Right kidney (tissue), 9 donors: ENCODE measurements at places on chromosomes 5 and 9.

DNA sequence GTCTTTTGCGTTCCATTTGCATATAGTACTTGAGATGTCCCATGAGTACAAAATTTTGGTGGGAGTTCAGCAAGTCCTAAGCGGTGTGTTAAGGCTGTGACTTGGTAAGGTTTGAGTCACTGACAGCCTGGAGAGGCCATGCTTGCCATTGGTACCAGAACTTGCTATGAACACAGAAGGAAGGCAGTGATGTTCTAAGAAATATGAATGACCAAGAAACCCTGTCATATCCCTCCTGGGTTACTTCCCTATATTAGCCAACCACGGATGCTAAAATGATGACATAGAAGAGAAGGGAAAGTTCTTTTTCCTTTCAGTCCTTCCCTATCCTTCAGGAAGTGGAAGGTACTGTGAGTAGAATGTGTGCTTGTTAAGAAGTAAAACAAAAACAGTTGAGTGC lies 136.7 kb downstream of the GCNT1 start:
- DNase-seq, result no peak

- DNase-seq, result no peak
Observed at GRCh38 chr9:38160613-38161215, 91.7 kb upstream of the SHB start.

DNA sequence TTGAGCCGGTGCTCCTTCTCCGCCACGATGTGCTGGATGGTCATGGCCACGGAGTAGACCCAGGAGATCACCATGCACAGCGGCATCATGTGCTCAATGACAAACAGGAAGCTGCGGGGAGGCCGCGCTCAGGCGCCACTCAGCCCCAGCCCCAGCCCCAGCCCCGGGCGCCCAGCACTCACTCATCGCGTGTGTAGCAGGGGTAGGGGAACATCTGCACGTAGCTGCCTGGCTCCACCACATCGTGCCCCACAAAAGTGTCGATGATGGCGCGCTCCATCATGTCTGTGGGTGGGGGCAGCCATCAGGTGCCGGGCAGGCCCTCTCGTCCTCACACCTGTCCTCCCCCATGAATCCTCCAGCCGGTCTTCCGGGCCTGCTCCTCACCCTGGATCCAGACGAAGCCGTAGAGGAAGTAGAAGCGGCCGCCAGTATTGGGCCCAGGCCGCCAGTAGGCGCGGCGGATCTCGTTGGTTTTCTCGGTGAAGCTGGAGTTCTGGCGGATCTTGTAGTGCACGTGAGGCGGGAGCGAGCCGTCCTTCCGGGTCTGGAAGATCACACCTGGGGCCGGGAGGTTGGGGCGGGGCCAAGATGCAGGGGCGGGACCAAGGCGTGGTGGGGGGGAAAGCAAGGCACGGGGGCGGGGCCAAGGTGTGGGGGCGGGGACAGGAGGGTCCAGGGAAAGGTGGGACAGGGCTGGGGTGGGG lies 10.1 kb downstream of the ABCA2 start:
- DNase-seq, result no peak

DNA sequence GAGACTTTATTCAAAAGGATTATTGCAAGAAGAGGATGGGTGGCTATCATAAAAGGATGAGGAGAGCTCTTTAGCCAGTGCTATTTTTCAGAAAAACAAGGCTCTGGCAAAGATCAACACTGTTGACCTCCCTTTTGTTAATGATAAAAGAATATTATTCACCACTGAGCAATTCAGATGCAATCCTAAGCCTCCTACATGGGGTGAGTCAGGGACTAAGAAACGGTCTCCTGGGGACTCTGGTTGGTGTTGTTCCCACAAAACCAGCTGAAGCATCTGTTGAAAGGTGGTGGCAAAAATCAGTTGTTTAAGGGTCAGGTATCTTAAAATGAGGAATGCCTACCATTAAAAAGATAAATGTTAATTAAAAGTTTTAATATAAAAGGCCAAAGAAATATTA lies 7.7 kb upstream of the GCNT1 start:
- DNase-seq, result no peak

DNA sequence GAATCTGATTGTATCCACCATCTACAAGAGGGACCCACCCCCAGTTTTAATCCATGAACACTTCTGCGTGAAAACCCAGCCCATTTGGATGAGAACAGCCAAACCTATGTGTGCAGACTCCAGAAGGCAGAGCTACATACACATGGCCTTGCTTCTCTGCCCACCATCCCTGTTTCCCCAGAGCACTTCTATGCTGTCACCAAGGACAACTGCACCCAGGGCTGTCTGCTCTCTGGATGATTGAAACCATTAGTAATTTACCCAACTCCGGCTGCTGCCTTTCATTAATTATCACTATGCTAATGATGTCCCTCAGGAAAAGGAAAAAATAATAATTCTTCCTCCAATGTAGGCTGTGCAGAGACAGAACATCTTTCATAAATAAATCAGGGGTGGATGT lies 8.9 kb downstream of the CARTPT start:
- DNase-seq, result no peak

DNA sequence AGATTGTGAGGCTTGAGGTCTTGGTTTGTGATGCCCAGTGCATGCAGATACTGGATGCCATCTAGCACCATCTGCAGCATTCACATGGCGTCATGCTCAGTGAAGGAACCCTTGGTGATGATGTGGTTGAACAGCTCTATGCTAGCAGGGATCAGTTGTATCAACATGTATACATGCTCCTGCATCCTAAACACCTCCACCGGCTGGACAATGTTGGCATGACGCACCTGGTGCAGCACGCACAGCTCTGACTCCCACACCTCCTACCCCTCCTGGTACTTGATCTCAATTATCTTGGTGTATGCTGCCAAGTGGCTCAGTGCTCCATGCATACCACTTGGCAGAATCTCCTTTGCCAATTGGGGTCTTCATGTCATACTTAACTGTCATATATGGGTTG lies 49.1 kb downstream of the MTREX start:
- DNase-seq, result no peak

DNA sequence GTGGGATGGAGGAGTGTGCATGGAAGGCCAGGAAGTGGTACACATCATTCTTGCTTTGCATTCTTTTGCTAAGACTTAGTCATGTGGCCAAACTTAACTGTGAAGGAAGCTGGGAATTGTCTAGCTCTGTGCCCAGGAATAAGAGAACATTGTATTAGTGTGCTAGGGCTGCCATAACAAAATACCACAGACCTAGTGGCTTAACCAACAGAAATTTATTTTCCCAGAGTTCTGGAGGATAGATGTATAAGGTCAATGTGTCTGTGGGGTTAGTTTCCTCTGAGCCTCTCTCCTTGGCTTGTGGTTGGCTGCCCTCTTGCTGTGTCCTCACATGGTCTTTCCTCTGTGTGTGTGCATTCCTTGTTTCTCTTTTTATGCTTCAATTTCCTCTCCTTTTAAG lies 32.4 kb downstream of the NNT start:
- no peak for DNase-seq

DNA sequence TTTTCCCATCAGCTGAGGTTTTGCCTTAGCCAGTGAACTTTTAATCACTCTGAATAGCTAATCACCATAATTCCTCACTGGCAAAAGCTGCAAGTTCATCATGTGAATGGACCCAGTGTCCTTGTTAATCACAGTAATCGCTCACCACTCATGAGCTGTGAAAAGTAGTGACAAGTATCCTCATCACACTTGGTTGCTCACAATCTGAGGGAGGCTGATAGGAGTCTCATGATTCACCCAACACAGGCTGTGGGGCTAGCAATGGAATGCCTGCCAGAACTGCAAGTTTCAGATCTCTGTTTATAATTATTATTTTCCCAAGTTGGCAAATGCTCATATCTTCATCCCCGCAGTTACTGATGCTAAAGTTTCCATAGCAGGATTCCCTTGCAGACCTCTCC lies 467.2 kb downstream of the KIF4B start:
- DNase-seq, result no peak

GRCh38 chr5:177302354-177303110 lies 987 bp downstream of the RAB24 start:
- no peak for DNase-seq

DNA sequence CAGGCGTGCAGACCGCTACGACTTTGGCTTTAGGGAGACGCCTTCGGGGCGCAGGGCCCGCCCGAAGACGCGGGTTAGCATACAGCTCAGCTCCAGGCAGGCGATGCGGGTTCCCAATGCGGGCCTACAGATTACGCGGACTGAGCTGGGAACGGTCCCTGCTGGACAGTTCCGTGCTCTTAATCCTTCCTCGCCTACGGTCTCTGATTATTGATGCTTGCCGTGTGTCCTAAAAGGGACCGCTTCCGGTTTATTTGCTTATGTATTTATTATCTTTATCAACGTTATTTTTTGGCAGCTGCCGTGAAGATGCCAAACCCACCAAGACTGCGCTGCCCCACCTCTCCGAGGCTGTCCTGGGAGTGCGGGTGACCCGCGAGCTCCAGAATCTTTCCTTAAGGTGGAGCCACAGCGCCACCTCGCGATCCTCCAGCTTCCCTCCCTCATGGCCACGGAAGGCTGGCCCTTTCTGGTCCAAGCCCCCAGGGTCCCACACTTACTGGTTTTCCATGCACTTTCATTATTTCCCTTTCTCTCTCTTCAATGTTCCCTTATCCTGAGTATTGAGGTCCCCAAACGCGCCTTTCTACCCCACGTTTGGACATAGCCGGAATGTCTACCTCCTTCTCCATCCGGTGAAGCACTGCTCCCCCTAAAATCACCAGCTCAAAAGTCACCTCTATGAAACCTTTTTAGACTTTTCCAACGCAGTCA lies 7.0 kb upstream of the EBF1 start:
- DNase-seq, result peak; percentile 82
